ENCODE measurements at places on chromosomes 3 and 15.

DNA sequence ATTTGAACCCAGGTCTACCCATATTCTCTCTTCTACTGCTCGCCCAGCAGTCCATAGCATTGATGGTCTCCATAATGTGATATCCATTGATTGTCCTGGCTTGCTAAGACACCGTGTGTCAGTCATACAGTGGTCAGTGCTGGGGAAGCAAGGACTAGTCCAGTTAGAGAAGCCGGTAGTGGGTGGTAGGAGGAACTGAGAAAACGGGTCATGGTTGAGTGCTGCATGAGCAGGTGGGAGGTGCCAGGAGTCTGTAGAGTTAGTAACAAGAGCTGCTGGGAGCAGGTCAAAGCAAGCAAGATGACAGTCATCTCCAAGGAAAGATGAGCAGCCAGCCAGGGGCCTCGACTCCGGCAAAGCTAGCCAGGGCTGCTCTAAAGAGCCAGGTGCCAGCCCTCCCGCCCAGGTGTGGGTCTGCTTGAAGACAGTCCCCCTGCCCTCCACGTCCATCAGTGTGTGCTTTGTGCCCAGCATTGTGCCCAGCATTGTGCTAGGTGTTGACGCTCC, 29.5 kb upstream of the USP3 start:
- DNase-seq: peak; percentile 48

DNA sequence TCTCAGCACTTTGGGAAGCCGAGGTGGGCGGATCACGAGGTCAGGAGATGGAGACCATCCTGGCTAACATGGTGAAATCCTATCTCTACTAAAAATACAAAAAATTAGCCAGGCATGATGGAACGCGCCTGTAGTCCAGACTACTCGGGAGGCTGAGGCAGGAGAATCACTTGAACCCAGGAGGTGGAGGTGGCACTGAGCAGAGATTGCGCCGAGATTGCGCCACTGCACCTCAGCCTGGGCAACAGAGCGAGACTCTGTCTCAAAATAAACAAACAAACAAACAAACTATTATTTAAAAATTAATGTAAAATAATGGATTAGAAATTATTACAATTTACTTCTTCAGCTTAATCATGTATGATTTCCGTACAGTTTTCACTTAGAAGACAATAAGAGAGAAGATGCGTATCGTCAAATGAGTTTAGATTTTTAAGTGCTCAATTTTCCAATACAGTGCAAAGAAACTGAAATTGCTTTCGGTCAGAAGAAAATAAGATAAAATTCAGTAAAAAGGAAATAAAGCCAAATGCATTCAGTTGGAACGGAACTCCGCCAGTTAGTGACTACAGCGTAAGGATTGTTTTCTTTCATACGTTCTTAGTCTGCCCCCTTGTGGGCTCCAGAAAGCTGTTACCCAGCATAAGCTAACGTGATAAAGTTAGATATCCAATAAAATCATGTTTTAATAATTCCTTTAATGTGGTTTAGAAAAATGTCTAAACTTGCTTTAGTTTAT, 24.8 kb downstream of the AADAC start:
- DNase-seq: peak; percentile 2

DNA sequence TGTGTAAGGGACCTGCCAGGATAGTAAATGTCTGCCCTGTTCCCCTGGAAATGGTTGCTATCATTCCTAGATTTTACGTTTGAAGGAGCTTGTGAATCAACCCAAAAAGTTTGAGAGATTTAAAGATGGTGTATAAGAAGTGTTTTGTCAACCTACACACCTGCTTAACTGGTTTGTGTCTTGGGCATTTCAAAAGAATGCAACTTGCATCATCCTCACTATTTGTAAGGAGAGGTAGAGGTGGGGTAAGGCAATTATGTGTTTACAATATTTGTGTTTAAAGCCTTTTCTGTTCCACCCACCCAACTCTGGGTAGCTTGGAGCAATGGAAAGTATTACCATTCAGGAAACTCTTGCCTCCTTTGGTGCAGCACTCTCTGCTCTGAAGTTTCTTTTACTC, 314.2 kb upstream of the RARB start:
- DNase-seq: no peak

GRCh38 chr15:72339777-72340177, 19.8 kb upstream of the CELF6 start:
- DNase-seq: no peak

DNA sequence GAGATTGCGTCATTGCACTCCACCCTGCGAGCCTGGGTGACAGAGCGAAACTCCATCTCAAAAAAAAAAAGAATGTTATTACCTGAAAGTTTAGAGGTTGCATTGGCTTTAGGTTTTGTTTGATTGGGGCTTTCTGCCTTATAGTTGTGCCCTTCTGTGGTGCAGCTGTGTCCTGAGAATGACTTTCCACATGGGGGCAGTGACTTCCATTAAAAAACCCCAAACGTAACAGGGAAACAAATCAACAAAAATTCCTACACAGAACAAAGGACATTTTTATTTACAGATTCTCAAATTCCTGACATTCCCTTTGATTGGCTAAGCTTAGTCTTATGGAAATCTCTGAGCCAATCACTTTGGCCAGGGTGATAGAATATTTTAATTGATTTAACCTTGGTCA, 154.1 kb upstream of the GPR149 start:
- no peak for DNase-seq

GRCh38 chr3:58833491-58833890, 166.9 kb upstream of the FAM3D start:
- DNase-seq: no peak

DNA sequence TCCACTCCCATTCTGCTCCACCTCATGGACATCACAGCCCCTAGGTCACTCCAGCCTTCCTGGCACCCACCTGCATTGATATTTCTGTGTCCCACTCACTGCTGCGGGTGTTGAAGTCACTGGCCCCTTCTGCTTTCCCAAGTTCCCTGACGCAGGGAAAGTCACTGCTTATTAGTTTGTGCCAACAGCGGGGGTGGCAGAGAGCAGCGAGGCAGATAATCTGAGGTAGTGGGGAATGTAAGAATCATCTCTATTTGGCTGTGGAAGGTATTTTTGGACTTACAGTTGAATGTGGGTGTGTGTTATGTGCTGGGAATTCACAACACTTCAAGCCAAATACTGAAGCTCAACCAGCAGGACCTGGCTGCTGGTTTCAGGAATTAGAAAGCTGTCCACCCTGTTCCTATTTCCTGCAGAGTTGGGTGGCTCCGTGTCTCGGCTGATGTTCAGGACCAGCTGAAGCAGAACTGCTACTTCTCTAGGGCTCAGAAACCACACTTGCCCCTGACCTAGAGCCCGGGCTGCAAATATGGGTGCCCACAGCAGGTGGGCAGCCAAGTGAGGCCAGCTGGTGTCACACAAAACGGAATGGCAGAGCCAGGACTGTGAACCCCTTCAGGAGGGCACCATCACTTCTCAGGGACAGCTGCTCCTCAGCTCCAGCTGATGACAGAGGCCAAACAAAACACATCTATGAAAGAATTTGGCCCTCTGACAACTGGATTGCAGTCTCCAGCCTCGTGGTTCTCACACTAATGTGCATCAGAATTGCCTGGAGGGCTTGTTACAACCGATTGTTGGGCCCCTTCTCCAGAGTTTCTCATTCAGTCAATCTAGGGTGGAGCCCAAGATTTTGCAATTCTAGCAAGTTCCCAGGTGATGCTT, 57.7 kb downstream of the SEMA5B start:
- DNase-seq: no peak

GRCh38 chr15:57427367-57427821, 51.1 kb downstream of the CGNL1 start:
- no peak for DNase-seq

- no peak for DNase-seq
Observed at GRCh38 chr3:81581966-81582599, 179.4 kb downstream of the GBE1 start.

DNA sequence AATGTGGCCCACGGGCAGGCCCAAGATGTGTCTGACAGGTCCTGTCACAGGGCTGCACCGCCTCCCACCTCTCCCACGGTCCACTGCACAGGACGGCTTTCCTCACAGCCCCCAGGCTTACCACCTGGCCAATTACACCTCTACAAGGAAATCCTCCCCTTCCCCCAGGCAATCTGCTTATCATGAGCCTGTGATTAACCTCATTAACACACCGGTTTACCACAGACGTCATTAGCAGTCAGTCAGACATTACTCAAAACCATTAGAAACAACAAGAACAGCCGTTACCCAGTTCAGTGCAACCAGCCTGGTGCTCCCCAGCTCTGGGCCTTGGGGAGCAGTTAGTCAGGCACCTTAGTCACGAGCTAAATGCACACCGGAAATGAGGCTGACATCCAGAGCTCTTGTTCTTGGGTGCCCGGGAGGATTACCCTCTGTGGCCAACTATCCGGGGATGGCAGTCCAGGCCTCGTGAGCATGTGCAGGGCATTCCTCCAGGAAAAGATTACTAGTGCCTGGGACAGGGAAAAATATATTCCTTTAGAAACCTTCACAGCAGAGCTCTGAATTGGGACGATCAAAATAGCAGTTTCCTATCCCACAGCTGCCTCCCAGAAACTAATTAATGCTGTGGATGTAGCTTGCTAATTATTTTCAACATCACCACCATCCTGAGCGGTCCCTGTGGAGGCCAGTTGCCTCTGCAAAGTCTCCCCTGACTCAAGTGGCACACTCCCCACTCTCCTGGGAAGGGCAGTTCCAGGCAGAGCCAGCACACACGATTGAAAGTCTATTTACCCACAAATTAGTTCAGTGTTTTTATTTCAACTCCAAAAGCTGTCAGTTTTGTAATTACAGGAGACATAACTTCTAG, 117.4 kb upstream of the ZBED2 start:
- no peak for DNase-seq

GRCh38 chr3:23117856-23118255, 85.3 kb upstream of the UBE2E2 start:
- DNase-seq: no peak

GRCh38 chr3:72123908-72124441, 339.0 kb upstream of the PROK2 start:
- no peak for DNase-seq

DNA sequence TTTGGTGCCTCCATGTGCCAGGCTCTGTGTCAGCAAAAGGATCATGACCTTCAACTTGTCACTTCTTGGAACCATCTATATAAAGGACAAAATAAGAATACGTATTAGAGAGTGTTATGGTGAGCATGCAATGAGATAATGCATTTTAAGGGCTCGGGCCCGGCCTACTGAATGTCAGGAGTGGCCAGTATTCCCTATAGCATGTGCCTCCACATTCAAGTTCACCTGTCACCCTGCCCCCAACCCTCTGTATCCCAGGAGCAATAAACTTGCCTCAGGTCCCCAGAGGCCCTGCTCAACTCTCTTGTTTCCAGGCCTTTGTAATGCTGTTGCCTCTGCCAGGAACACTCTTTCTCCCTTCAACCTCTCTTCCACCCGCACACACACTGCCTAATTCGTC, 90.2 kb upstream of the SLC6A11 start:
- no peak for DNase-seq

- DNase-seq: no peak
Observed at GRCh38 chr3:40108643-40109042, 200.9 kb upstream of the EIF1B start.

GRCh38 chr3:141126661-141127343, 75.7 kb downstream of the SPSB4 start:
- no peak for DNase-seq

DNA sequence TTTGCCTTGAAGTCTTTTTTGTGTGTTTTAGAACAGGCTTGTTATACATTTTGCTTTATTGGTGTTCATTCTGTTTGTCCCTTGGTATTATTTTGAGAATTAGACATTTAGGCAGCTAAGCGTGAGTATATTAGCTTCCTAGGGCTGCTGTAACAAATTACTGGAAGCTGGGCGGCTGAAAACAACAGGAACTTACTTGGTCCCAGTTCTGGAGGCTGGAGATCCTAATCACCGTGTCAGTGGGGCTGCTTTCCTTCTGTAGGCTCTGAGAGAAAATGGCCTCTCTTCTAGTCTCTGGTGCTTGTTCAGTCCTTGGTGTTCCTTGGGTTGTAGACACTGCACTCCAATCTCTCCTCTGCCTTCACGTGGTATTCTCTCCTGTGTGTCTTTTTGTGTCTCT, 142.3 kb downstream of the KLHL25 start:
- no peak for DNase-seq

DNA sequence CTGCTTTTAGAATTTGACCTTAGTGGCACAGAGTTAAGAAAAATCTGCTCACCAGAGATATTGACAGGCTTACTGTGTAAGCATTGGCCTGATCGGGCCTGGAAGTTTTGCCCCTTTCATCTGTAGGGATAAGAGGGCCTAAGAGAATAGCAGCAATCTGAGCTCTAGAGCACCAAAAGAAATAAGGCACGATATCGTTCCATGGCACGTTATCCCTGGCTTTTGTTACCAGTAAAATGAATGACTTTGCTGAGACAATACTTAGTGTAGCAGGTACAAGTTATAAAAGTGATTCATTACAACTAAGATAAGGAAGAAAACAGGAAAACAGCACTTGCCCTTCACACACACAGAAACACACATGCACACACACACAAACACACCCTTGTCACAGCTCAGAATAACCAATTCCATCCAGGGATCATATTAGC, 5.0 kb downstream of the THBS1 start:
- no peak for DNase-seq

DNA sequence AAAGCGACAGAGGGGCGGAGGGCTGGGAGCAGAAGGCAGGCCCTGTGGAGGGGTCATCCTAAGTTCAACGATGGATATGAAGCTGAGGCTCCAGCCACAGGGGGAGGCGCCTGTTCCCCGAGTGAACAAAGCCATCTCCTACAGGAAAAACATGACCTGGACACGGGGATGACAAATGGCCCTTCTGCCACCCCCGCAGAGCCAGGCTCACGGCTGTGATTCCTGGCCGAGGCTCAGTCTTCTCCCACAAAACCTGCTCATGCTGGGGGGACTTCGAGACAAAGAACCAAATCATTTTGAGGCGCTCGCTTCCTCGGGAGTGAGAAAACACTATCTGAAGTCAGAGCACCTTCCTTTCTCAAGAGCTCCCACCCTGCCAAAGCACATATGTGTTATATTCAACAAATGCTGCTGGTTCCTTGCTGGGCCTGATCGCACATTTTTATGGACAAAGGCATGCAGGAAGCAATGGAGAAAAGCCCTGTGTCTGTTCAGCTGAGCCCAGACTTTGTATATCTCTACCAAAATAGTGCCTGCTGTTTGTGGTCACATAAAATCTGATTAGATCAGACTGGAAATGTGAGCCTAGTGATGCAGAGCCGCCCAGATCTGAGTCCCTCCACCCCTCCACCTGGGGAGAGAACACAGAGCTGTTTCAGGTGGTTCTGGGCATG, 5.6 kb downstream of the RBP1 start:
- no peak for DNase-seq

DNA sequence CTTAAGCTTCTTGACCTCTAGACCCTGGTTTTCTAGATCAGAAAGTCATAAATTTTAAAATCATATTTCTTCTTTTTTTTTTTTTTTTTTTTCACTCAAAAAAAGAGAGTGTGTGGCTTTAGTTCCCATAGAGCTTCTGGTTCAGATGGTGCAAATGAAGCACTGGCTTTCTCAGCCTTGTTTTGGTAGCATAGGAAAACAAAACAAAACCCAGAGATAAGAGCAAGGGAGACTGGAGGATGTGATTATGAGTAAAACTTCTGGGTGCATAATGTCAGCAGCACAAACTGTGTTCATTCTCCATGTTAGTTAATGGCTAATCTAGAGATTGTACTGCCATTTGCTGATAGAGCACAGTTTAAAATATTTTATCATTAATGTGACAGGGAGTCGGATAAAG, 55.4 kb downstream of the RARB start:
- no peak for DNase-seq
